AG09319 (cell line): ENCODE measurements at places on chromosomes 16 and 17.

DNA sequence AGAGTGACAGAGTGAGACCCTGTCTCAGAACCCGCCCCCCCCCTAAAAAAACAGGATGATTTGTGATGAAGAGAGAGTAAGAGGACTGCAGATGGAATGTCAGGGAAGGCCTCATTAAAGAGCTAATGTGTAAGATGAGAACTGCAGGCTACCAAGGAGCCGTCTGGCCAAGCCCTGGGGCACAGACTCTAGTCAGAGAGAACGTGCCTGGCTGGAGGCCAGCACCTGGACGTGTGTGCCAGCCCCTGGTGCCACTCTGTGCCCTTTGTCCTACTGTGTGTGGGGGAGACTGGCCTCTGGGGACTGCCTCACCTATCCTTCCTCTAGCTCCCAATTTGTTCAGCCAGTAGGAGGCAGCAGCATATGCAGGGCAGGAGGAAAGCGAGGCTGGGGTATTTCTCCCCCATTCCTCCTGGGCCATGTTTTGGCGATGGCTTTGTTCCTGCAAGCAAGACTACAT lies 37.1 kb downstream of the KNOP1 start:
- DNase-seq: no peak

- DNase-seq: no peak
These were observed 33.7 kb upstream of the CCL2 start for GRCh38 chr17:34221411-34221810.

DNA sequence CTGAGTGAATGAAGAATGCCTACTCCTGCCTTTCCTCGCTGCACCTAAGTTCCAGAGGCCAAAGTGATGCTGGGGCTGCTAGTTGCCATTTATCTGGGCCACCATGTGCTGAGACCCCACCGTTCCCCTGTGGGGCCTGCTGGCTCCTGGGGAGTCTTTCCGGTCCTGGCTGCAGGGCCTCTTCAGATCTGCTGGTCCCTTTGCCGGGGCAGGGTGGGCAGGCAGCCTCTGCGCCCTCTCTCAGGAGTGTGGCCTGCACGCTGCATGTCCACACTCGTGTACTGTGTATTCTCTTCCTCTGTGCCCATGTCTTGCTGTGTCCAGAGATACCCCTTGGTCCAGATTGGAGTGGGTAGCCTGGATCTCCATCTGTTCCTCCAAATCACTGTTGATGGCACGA lies 151.8 kb upstream of the MED13 start:
- DNase-seq: no peak

- no peak for DNase-seq
These were observed 9.0 kb upstream of the GGA2 start for GRCh38 chr16:23519282-23519681.

DNA sequence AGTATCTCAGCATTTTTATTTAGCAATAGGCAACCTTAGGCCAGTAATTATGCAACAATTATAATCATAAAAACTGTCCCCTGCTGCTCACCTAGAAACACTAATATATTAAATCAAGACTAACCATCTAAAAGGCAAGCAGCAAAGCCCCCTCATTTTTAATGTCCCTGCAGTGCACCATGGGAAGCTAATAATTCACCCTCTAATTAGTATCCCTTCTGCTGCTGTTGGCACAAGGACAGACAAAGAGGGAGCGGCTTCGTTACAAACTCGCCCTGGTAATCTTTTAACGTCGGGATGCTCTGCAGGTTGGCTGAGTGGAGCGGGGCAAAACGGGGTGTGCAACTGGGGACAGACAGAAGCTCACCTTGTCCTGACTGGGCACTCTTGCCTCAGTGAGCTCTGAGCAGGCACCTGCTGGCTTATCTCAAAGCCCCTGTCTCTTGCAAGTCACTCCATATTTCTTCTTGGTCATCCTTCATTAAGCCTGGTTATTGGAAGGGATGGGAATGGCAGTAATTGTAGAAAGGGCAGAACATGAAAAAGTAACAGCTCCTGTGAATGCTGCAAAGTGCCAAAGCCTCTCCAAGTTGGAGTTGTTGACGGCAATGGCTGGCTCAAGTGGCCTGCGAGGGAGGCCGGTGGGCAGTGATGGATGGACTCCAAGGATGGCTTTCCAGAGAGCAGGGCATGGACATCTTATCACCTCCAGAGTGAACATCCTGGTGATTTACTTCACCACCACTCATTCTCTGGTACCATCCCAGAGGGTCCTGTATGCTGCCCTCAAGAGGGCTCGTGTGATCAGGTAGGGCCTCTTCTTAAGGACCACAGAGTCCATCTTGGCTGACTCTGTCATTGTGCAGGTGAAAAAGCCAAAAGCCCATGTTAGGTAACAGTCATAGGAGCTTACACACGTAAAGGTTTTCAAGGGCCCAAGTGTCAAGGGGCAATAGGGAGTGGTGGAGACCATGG lies 219.6 kb upstream of the N4BP1 start:
- DNase-seq: no peak

DNA sequence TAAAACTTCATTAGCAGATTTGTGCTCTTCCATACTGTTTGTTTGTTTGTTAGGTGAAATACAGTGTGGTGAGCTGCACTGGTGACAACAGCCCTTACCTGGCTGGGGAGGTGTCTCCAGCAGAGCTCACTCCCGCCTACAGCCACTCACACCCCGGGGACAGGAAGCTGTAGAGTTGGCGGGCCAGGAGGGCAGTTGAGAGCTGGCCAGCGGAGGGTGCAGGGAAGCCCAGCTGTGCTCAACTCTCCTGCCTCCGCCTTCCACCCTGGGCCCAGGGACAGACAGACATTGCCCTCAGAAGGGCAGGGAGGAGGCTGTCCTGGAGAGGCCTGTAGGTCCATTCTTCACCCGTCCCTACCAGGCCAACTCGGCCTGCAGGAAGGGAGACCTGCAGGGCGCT lies 48.6 kb upstream of the PVALEF start:
- no peak for DNase-seq

DNA sequence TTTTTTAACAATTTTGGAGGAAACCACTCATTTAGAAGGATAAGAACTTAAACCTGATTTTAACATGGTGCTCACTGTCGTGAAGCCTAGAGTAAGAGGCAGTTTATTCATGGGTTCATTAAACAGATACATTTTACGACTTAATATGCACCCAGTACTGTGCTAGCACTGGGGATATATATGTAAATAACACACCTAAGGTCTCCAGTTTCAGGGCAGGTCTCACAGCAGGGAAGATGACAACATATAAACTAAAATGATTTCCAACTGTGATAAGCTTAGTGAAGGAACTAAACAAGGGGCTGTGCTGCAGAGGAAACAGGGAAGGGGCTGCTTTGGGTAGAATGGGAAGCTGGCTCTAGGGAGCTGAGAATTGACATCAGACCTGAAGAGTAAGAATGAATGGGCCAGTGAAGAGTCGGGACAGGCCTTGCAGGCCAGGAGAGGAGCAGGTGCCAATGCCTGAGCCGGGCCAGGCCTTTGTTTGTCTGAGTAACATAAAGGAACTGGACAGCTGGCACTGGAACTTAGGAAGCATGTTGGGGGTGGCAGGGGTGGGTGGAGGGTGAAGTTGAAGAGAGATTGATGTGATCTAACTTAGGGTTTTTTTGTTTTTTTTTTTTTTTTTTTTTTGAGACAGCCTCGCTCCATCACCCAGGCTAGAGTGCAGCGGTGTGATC lies 12.1 kb downstream of the NT5M start:
- DNase-seq: no peak

GRCh38 chr16:75222271-75222783 lies 3.5 kb downstream of the CTRB1 start:
- no peak for DNase-seq
